Activated naive CD8-positive, alpha-beta T cell treated with anti-CD3 and anti-CD28 coated beads, Interleukin-2, amount 50 U/mL, for 24 hours (primary cell): ENCODE measurements at places on chromosomes 5 and 9.

GRCh38 chr5:43348207-43348606 lies 35.0 kb upstream of the HMGCS1 start:
- no peak for DNase-seq
- no peak overlapping the region for H3K27ac ChIP-seq
- H3K27me3 ChIP-seq = peaks cover 20% of the 10 kb centered on the region
- no peaks in the 10 kb centered on the region for H3K4me1 ChIP-seq
- no peaks in the 10 kb centered on the region for H3K36me3 ChIP-seq

DNA sequence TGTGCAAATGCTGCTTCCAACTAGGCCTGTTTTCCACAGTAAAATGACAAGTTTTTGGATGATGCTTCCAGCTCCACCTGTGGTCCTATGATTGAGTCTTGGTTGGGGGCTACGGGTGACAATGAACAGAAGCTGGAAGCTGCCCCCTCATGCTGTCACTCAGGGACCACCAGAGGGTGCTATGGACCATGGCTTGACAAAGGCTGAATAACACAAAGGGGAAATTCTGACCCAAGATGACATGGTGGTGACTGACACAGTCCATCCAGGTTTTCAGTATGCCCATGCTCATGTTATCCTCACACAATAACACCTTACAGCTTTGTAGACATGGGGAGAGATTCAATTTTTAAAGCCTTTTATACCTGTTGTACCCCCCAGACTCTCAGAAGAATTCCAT lies 23.9 kb upstream of the SAP30L start:
- H3K36me3 ChIP-seq = peaks cover 29% of the 10 kb centered on the region
- H3K27ac ChIP-seq = no peak overlapping the region
- H3K4me1 ChIP-seq = no peaks in the 10 kb centered on the region
- no peak overlapping the region for H3K4me3 ChIP-seq

- H3K27me3 ChIP-seq = peaks cover 22% of the 10 kb centered on the region
- peaks cover 16% of the 10 kb centered on the region for H3K4me1 ChIP-seq
- DNase-seq = no peak
Measured at GRCh38 chr9:96031366-96031824, 155.9 kb downstream of the ERCC6L2 start.

- H3K27ac ChIP-seq = no peak overlapping the region
- no peaks in the 10 kb centered on the region for H3K27me3 ChIP-seq
- DNase-seq = no peak
- H3K36me3 ChIP-seq = no peaks in the 10 kb centered on the region
- H3K4me3 ChIP-seq = no peak overlapping the region
Measured at GRCh38 chr5:13763719-13764118, 180.8 kb downstream of the DNAH5 start.

GRCh38 chr5:103774721-103775120 lies 212.1 kb upstream of the NUDT12 start:
- H3K27ac ChIP-seq = no peak overlapping the region
- no peak for DNase-seq
- H3K4me3 ChIP-seq = no peak overlapping the region

DNA sequence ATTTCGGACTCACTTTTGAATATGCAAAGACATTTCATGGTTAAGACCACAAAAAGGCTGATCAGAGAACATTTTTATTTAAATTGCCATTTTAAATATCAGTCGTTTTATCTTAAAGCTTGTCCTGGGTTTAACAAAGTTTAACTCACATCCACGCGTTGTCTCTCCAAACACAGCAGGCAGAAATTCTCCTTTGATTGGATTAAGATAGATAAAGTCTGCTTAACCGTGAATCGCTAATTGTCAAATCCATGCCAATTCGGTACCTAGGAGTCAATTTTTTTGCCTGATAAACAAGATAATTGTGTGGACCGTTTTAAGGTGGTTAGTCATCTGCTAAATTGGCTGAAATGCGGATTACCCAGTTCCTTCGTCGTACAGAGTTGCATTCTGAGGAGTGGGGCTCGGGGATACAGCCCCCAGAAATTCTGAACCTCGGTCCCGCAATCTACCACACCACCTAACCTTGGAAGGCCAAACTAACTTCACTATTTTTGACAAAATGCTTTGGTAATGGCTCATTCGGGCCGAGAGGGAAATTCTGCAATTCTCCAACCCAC lies 665 bp upstream of the BTF3 start:
- peaks cover 10% of the 10 kb centered on the region for H3K27me3 ChIP-seq
- H3K36me3 ChIP-seq = peaks cover 43% of the 10 kb centered on the region
- H3K4me3 ChIP-seq = peak overlapping the region; percentile 95
- H3K4me1 ChIP-seq = peaks cover 39% of the 10 kb centered on the region
- peak overlapping the region; percentile 98 for H3K27ac ChIP-seq

DNA sequence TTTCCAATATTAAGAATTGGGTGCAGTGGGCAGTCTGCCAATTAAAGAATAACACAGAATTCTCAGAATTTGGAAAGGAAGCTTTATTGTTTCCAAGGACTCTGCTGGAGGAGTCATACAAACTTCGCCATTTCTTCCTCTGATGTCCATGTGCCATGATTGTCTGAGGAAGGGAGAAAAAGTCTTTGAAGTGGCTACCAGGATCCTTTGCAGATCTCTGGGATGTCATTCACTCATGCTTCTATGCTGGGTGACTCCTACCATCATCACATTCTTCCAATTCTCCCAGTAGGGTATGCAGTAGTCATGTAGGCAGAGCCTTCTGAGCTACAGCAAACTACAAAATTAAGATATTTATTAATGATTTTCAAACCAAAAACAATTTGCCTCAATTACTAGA lies 3.2 kb upstream of the SMAD5 start:
- H3K36me3 ChIP-seq = no peaks in the 10 kb centered on the region
- H3K4me3 ChIP-seq = no peak overlapping the region
- no peak for DNase-seq
- H3K27ac ChIP-seq = no peak overlapping the region
- peaks cover 55% of the 10 kb centered on the region for H3K27me3 ChIP-seq

GRCh38 chr5:126394211-126394788 lies 28.9 kb upstream of the GRAMD2B start:
- no peak for DNase-seq
- no peaks in the 10 kb centered on the region for H3K4me1 ChIP-seq
- no peaks in the 10 kb centered on the region for H3K27me3 ChIP-seq
- H3K27ac ChIP-seq = no peak overlapping the region
- no peaks in the 10 kb centered on the region for H3K36me3 ChIP-seq

- H3K27me3 ChIP-seq = no peaks in the 10 kb centered on the region
- peaks cover 11% of the 10 kb centered on the region for H3K4me1 ChIP-seq
- no peaks in the 10 kb centered on the region for H3K36me3 ChIP-seq
- H3K27ac ChIP-seq = no peak overlapping the region
- DNase-seq = no peak
Measured at GRCh38 chr9:127167560-127168326, 45.3 kb upstream of the ANGPTL2 start.

GRCh38 chr5:31850981-31851689 lies 212.2 kb downstream of the PDZD2 start:
- no peak overlapping the region for H3K4me3 ChIP-seq
- no peak for DNase-seq
- H3K27me3 ChIP-seq = peaks cover 20% of the 10 kb centered on the region

GRCh38 chr5:75277463-75277862 lies 40.8 kb upstream of the ANKRD31 start:
- H3K36me3 ChIP-seq = no peaks in the 10 kb centered on the region
- H3K4me3 ChIP-seq = no peak overlapping the region
- H3K27ac ChIP-seq = no peak overlapping the region
- no peaks in the 10 kb centered on the region for H3K27me3 ChIP-seq
- no peak for DNase-seq
